ENCODE measurements at places on chromosomes 5 and 9.

- DNase-seq, result no peak
Observed at GRCh38 chr9:1875921-1876448, 139.2 kb upstream of the SMARCA2 start.

DNA sequence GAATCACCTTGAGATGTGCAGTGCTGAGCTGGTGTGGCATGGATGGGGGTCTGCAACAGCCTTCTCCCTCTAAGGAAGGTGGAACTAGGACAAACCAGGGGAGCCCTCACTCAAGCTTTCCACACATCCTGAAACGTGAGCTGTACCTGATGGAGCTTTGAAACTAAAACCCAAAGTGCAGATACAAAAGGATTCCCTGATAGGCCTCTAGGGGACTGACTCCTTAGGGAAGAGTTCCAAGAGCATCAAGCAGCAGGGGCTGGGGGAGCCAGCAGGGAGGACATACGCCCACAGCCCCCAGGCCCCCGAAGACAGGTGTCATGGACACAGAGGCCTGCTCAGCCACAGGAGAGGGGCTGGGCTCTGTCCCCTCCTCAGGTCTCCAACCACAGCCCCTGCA is 17.7 kb downstream of the ARHGEF37 start:
- no peak for DNase-seq

DNA sequence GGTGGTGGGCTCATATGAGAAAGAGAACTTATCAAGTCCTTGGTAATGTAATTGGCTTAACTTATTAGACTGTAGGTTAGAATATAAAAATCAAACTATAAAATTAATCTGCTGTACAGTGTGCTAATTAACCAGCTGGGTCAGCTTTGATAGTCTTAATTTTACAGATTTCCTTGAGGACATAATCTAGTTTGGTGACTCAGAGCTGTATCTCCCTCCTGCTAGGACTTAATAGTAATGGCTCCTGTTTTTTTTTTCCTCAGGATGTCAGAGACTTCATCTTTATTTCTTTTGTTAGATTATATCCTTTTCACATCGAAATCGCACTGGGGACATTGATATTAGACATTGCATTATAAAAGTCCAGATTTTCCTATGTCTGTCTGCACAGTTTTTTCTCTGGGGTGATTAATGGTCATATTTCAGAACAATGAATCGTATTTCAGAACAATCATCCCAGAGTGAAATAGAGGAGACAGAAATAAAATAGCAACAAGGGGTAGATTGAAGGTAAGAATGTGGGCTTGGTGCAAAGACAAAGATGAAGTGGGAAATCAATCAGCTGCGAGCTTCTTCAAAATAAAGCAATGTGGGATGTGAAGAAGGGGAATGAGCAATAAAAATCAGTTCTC is 346.4 kb upstream of the RIOK2 start:
- no peak for DNase-seq

DNA sequence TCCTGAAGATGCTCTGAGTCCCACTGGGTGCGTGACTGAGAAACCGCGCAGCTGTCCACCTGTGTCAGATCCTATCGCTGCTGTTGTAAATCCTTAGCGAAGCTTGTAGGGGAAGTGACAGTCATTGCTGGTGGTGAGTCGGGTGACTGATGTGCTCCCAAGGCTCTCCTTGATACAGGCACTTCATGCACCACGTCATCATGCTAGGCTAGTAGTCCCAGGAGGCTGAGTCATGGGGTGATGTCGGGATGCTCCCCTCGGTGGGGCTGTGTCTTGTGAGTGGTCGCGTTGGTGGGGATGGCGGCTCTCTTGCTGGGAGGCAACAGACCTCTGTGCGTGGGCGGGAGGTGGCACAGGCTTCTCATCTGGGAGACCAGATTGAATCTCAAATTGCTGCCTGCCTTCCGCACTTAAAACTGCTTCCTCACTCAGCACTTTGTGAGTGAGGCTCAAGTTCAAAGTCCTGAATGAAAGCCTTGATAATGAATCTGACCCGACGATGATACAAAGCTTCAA is 84.7 kb downstream of the CSNK1A1 start:
- DNase-seq, result no peak

DNA sequence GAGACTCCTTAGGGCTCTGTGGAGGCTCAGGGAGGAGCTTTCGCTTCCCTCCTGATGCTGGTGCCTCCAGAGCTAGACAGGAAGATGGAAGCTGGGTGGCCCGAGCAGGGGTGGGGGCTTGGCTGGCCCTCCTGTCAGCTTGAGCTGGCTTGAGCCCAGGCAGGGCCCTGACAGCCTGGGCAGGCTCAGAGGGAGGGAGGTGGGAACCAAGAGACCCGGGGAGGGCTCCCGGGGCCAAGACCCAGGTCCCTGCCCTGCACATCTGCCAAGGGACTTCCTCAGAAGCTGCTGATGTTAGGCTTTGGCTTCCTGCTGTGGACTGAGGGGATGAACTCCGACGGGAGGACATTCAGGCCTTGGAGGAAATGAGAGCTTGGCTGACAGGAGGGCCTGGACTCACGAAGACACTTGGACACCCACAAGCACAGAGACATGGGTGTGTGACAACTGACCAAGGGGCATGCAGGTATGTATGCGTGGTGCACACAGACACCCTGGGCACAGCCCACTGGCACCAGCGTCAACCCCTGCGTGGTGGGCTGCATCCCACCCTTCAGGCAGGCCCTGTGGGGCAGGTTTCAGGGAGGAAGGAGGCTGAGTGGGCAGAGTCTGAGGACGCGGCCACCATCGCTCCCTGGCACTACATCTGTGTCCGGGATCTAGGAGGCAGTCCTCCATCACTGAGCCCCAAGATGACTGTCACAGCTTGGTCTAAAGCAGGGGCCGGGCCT is 1.7 kb upstream of the LTC4S start:
- DNase-seq, result no peak

DNA sequence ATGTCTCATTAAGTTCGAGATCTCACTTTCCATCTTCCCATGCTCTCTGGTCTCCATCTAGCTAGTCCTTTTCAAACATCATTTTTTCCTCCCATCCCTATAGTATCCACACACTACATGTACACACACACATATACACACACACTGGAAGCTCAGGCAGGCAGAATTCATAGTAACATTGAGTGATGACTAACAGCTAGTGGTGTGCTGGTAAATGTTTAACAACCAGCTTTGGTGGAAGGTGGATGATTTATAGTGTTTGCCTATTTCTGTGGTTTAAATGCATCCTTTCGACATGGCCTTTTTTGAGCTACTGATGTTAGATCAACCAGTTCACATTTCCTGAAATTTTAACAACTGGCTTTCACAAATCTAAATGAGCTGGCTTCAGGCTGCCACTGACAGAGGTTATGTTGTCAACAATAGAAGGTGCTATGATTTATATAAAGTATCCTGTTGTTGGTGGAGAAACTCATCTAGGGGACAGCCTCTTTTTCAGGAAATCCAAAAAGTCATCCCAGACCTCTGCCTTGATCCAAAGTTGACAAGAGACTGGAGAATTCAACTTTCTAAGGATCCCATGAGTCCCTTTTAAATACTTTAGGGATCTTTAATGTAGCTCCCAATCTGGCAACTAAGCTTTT is 117.8 kb downstream of the CCDC192 start:
- DNase-seq, result peak; percentile 4

DNA sequence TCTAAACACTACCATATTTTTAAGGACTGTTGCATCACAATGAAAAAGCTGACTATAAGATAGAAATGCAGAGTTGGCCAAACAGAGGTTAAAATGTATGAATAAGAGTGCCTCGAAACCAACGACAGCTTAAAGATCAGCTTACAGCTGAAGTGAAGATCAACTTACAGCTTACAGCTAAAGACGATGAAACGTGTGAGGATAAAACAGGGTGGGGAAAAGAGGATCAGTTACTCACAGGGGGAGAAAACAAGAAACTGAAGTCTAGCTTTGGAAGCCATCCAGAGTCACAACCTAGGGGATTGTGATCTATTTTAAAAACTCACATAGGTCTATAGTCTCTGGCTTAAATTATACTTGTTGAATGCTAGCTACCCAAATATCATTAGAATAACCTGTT is 220.0 kb downstream of the SNCAIP start:
- DNase-seq, result no peak

- DNase-seq, result peak; percentile 30
Observed at GRCh38 chr5:41856644-41857491, 13.4 kb downstream of the OXCT1 start.

DNA sequence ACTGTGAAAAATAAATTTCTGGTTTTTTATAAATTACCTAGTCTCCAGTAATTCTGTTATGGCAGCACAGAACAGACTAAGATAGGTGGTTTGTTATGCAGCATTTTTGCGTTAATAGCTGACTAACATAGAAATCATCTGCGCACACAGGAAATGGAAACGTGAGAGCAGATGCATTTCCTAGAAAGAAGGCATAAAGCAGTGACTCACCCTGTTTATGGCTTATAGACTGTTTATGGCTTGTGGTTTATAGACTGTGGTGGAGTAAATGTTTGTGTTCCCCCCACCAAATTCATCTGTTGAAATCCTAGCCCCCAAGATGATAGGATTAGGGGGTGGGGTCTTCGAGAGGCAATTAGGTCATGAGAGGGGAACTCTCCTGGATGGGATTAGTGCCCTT is 18.3 kb upstream of the OSMR start:
- DNase-seq, result no peak

DNA sequence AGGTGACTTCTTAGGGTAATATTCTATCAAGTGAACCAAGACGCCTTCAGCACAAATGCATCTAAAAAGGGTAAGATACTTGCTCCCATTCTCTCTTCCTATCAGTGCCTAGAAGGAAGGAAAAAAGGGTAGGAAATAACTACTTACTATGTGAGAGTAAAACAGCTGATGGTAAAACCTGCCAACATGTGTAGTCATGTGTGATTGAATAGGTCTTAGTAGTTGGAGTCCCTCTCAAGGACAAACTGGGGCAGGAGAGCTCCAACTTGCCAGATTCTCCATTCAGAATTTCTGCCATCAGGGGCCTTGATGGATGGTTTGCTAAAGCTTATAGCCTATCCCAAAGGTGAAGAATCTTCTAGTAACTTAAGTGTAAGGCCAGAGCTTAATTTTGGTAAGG is 5.2 kb downstream of the TSC1 start:
- no peak for DNase-seq

DNA sequence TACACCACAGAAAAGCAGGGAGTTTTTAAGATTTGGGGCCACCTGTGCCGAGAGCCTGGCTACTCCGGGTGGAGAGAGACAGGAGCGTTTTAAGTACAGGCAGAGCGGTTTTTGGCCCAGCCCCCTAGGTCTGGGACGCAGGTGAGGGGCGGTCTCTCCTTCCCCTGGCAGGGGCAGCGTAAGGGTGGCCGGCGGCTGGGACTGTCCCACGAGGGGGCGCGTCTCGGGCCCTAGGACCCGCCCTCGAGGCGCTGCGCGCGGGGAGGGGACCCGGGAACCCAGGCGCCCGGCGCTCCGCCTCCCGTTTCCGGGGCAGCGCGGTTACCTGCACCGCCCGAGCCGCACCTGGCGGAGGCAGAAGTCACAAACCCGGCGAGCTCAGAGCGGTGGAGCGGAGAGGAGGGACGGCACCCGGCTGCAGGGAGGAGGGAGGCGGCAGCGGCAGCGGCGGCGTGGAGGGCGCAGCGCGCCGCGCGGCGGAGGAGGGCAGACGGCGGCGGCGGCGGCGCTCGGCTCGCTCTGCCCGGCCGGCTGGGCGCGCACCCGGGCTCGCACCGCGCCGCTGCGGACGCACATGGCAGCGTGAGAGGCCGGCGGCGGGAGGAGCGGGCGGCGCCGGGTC is at the start of gene WWC1:
Gene WWC1, plus strand, starts transcription at position 304 of the 622 bp plus-strand sequence. CDS start 508 bp downstream, outside the sequence.
- DNase-seq, result no peak

GRCh38 chr9:9483175-9483574 is 1129.6 kb downstream of the PTPRD start:
- DNase-seq, result no peak

DNA sequence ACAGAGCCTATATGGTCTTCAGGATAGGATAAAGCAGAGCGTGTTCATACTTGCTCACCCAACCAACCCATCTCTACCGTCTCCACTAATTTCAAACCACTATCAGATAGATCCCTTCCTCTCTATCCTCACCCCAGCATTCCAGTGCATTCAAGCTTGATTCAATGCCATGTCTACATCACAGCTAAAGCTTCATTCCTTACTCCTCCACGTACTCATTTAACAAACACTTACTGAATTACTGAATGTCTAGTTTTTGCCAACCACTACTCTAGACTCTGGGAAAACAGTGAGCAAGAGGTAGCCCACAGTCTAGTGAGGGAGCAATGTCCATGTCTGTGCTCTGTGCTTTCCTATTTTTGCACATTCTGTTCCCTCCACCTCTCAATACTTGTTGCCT is 163.5 kb upstream of the MSX2 start:
- no peak for DNase-seq

GRCh38 chr5:4518903-4519672 is 621.0 kb upstream of the ADAMTS16 start:
- DNase-seq, result no peak

- DNase-seq, result no peak
Observed at GRCh38 chr9:37454238-37454637, 11.0 kb downstream of the ZBTB5 start.

GRCh38 chr9:81619353-81620001 is 69.9 kb downstream of the TLE1 start:
- no peak for DNase-seq

GRCh38 chr5:67287510-67288268 is 91.1 kb upstream of the CD180 start:
- DNase-seq, result no peak

DNA sequence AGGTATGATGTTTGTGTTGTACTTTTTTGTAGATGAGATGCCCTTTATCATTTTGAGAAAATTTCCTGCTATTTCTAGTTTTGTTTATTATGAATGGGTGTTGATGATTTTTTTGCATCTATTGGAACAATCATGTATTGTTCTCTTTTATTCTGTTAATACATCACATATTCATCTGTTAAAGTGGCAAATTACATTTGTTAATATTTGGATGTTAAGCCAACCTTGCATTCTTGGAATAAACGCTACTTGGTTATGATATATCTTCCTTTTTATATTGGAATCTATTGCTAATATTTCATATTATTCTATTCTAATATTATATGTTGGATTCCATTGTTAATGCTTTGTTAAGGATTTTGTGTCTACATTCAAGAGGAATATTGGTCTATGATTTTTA is 24.6 kb upstream of the BNIP1 start:
- no peak for DNase-seq

DNA sequence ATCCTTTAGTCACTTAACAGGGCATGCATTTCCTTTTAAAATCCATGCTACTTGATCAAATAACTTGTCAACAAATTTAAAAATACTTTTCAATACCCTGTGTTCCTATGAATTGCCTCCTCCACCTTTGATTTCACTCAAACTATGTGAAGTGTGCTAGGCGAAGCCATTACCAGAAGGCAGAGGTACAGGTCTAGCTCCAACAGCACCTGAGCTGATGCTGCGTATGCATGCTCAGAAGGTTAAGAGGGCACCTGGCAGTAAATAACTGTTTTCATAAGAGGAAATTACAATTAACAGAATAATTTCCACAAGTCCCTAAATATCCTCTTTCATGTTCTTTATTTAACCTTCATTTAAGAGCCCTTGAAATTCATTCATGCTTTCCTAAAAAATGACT is 251.8 kb downstream of the EFNA5 start:
- no peak for DNase-seq

DNA sequence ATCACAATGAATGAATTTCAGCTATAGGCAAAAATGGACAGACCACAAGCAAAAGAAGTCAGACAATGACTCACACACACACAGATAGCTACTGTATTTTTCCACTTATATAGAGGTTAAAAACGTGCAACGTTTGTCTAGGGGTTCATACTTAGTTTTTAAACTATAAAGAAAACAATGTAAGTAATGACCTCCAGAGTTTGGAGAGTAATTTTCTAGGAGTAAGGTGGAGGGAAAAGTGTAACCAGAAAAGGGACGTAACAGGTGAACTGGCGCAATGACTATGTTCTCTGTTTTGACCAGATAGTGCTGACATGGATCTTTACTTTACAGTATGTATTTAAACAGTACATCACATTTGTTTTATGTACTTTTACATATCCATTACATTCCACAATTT is 51.1 kb downstream of the FNIP1 start:
- DNase-seq, result no peak
